ENCODE measurements at places on chromosomes 13 and 19. TPM values are rescaled to one million over a fixed set of nuclear protein-coding genes. Genes with fewer than 3 reads are reported as not detected.

- DNase-seq, result no peak
Observed at GRCh38 chr13:50800091-50800739, 43.3 kb downstream of the DLEU7 start.

DNA sequence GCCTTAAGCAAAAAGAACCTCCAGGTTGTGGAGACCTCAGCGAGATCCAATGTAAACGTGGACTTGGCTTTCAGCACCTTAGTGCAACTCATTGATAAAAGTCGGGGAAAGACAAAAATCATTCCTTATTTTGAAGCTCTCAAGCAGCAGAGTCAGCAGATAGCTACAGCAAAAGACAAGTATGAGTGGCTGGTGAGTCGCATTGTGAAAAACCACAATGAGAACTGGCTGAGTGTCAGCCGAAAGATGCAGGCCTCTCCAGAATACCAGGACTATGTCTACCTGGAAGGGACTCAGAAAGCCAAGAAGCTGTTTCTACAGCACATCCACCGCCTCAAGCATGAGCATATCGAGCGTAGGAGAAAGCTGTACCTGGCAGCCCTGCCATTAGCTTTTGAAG is 58.5 kb downstream of the ARHGAP35 start:
- DNase-seq, result no peak

KLK14 gene
- not detected for total RNA-seq

ZNF557 gene
- 14.2 TPM for total RNA-seq

TEX101 gene
- total RNA-seq, result not detected

DNA sequence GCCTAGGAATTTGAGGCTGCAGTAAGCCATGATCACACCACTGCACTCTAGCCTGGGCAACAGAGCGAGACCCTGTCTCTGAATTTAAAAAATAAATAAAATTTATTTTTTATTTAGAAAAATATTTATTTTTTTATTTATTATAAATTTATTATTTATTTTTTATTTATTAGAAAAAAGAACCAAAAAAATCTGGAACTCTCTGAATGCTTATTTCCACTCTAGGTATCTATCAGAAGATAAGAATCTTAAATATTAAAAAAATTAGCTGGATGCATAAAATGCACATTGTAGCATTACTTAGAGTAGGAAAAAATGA is 82.8 kb downstream of the CDADC1 start:
- DNase-seq, result no peak

GRCh38 chr13:82147526-82147925 is 1734.7 kb downstream of the SLITRK1 start:
- no peak for DNase-seq

- DNase-seq, result no peak
Observed at GRCh38 chr13:51920267-51920666, 58.5 kb downstream of the CCDC70 start.

All from H4 (cell line).